Right hindlimb (tissue), 1 donor: ENCODE measurements at places on chromosomes 1 and 21.
A peak's percentile ranks its signal among the peaks of the same experiment; 100 is the strongest.

DNA sequence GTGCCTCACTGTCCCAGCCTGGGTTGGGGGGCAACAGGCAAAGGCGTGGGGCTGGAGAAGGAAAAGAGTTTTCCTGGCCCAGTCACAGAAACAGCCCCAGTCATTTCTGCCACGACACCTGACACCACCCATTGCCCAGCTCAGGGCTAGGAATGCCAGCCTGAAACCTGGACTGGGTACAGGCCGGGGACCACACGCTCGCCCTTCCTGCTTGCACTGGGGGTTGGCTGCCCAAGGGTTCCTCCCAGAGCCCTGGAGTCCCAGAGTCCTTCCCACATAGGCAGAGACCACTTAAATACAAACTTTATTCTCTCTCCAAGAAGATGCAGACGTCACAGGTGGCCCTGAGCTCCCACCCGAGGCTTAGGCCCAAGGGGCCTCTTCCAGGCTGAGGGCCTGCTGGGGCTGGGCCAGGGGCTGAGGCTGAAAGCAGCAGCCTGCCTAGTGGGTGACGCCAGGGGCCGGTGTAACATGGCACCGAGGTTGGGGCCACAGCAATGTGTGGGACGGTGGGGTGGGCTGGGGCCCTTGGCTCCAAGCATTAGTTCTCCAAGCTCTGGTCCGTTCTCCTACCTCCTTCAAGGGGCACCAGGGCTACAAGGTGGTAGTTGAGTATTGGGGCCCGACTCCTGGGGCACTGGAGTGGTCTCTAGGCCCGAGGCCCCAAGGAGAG lies 1.6 kb downstream of the TMEM52 start:
- no peak for DNase-seq

DNA sequence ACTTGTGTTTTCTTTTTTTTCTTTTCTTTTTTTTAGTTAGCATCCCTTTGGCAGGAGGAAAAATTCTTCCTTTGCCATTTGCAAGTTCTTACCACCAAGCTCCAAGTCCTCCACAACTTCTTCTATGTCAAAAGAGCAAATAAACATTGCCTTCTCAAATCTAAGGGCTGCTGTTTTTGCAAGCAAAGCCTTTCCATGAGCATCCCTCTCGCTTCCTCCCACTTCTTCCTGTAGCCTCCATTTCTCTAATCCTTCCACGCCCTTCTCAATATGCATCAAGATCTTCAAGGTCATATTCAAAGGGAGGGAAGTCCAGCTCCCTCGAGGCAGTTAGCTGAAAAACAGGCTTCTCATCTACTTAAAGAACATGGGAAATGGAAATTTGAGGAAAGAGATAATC lies 147.1 kb downstream of the ADSS2 start:
- DNase-seq = no peak

DNA sequence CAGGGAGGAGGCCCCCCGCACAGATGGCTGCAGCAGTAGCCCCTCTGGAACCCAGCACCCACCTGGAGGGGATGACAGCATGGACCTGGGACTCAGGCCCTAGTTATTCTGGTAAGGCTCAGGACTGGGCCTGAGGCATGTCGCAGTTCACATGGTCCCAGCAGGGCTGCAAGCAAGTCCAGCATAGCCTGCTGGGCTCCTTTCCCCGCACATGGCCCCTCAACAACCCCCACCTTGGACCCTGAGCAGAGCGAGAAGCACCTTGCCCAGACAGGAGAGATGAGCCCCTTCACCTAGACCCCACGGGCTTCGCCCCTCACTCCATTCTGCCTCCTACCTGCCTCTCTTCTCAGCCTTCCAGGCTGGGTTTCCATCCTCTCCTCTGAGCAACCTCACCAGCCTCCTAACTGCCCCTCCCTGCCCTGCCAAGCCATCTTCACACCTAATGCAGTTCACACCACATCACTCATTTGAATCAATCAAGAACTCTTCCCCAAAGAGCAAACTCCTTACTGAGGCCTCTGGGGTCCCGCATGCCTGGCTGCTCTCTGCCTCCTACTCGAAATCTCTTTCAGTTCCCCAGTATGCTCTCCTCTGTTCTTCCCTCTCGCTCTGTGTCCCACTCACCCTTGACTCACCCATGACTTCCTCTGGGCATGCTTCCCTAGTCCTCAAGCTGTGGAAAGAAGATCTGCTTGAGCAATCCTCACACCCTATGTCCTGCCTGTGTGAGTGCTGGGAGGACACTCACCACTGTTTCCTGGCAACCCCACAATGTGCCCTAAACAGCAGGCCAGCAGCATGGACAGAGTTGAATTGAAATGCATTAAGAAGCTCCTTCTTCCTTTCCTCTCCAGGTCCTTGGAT lies 9.4 kb upstream of the THEMIS2 start:
- peak; percentile 68 for DNase-seq

GRCh38 chr1:205858141-205858961 lies 8.4 kb upstream of the PM20D1 start:
- DNase-seq = no peak

DNA sequence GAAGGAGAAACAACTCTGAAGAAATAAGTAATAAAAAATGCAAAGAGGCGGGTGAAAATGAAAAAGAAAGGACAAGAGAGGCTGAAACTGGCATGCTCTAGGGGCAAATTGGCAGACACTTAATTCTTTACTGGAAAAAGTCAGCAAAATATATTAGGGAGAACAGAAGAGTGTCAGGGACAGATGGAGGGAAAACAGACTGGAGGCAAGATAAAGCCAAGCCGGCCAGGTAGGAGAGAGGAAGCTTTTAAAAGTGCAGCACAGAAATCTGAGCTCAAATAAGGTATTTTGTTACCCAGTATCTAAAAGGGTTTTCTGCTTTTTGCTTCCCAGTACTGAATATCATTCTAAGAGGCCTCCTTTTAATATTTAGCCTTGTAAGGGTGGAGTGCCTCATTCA lies 339.3 kb downstream of the PAPPA2 start:
- DNase-seq = no peak

DNA sequence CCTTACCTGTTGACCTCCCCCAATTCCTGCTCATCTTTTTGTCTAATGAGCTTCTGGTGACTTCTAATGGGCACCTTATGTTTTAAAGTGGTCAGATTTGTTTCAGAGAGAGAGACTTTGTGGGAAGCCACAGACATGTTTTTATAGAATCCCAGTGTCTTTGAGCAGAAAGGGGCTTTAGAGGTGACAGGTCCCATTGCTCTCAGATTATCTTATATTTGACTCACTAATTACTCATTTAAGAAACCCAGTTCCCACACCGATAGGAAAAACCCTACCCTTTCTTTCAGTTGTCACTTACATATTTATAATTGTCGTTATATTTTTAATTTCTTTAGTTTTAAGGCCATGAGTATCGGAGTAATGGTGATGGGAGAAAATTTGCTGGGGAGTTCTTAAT lies 215.5 kb downstream of the CAMTA1 start:
- no peak for DNase-seq

DNA sequence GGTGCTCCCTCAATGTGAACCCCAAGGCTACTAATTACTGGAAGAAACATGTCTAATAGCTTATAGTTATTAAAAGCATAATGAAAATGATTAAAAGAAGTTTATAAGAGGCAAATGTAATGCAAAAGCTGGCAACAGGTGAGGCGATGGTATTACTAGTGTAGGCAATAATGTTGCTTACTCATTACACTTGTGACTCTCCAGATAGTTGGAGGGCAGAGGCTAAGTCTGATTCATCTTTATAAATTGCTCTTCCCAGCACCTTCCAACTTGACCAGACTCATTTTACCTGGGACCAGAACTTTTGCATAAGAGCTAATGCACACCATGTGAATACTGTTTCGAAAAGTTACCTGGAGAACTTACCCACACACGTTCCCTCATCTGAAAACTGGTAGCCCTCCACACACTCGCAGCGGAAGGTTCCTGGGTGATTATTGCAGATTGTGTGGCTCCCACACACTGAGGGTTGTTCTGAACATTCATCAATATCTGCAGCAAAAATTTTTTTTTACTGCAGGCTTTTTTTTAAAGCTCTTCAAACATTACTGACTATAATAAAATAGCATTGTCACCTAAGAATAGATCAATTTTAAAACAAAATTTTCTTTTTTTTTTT lies 48.0 kb downstream of the NID1 start:
- DNase-seq = no peak
